ENCODE measurements at places on chromosomes 3 and 15.

- no peak for DNase-seq
These were observed 4.4 kb upstream of the PLSCR2 start for GRCh38 chr3:146473726-146474125.

GRCh38 chr3:53833053-53833645, 13.1 kb downstream of the CHDH start:
- no peak for DNase-seq

- no peak for DNase-seq
These were observed 15.3 kb downstream of the SPCS1 start for GRCh38 chr3:52721002-52721729.

- DNase-seq: peak; percentile 52
These were observed 37.6 kb upstream of the SLC22A13 start for GRCh38 chr3:38227989-38228388.

- peak; percentile 23 for DNase-seq
These were observed 204.4 kb upstream of the RASGRP1 start for GRCh38 chr15:38768970-38769369.

DNA sequence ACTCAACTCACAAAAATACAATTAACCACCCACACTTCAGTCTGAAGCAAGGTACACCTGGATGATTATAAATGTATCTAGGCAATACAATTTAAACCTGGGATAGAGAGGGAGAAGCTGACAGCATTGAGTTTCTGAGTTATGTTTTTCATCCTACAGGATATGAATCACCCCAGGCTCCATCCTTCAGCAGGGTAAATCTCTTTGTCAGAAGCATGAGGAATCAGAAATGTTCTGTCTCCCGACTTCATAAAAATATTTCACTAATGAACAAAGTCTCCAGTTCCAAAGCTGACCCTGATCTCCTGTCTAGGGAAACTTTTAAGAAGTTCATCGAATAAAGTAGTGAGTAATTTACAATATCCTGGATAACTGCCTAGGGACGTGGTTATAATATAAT, 25.5 kb upstream of the FRMD4B start:
- peak; percentile 68 for DNase-seq

DNA sequence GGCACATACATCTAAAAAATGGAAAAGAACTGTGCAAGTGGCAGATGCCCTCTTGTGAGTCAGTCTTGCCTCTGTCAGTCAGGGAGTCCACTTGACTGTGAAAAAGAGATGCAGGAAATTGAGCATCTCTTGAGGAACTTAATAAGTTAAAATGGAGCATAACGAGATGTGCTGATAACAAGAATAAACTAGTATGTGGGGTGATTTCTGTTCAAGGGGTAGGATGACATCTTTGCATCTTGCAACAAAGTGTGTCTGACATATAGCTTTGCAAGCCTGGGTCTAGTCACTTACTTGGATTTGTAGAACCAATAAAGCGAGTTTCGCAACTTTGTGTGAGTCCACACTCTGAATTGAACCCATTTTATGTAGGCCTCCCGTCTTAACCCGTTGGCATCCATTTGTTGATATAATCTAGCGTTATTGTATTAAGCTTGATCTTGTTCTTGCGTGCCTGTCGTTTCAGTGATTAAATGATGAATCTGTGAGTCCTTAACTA, 2.2 kb downstream of the USP3 start:
- DNase-seq: no peak

DNA sequence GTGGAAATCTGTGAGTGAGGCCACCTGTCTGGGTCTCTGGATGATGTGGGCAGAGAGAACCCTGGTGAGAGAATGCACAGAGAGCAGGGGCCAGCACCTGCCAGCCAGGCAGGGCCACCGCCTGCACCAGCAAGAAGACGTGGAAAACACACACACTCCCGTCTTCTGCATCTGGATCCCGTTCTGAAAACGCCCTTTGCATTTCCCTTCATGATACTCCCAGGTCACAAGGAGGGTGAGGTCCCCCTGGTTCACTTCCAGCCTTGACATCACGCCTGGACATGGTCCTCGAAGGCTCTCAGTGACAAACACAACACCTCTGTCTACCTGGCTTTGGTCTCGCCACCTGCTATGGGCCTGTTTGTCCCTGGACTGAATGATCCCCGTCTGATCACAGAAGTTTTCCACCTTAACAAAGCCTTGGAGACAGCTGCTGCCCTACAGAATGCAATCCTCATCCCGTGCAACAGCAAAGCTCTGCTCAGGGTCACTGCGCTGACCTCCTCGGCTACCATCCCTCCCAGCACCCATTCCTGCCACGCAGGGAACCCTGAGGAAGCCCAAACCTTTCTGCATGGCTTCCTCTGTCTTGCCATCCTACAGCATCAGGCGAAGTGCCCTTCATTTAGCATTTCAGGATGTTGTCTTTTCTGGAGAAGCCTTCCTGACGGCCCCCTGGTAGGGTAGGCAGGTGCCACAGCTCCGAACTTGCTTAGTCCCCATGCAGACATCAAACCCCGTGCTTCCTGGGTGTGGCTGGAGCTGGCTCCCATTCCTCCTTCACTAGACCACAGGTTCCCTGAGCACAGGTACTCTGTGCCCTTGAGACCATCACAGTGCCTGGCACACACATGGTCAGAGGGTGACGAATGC, 122.5 kb downstream of the ATP10A start:
- no peak for DNase-seq

DNA sequence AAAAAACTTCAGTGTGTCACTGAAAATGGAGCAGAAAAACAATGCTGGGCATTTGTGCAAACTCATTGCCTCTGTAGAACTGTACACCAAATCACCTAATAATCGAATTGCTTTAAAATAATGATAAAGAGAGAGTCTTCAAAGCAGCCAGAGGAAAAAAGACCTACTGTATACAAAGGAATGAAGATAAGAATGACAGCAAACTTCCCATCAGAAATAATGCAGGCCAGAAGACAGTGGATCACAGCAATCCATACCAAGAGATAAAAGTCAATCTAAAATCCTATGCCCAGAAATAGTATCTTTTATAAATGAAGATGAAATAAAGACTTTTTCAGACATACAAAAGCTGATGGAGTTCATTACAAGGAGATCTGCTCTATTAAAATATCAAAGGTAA, 134.7 kb upstream of the VEPH1 start:
- DNase-seq: no peak

- no peak for DNase-seq
These were observed 14.2 kb downstream of the DNAH1 start for GRCh38 chr3:52330194-52330805.

GRCh38 chr3:50165910-50166538, 10.9 kb downstream of the SEMA3F start:
- no peak for DNase-seq

GRCh38 chr3:15602146-15602536, 596 bp downstream of the BTD start:
- no peak for DNase-seq

GRCh38 chr3:123611082-123611481, 26.2 kb upstream of the HACD2 start:
- no peak for DNase-seq

DNA sequence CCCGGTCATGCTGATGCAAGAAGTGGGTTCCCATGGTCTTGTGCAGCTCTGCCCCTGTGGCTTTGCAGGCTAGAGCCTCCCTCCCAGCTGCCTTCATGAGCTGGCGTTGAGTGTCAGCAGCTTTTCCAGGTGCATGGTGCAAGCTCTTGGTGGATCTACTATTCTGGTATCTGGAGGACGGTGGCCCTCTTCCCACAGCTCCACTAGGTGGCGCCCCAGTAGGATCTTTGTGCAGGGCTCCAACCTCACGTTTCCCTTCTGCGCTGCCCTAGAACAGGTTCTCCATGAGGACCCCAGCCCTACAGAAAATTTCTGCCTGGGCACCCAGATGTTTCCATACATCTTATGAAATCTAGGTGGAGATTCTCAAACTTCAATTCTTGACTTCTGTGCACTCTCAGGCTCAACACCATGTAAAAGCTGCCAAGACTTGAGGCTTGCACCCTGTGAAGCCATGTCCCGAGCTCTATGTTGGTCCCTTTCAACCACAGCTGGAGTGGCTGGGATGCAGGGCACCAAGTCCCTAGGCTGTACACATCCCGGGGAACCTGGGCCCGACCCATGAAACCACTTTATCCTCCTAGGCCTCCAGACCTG, 238.4 kb upstream of the MDFIC2 start:
- peak; percentile 16 for DNase-seq

DNA sequence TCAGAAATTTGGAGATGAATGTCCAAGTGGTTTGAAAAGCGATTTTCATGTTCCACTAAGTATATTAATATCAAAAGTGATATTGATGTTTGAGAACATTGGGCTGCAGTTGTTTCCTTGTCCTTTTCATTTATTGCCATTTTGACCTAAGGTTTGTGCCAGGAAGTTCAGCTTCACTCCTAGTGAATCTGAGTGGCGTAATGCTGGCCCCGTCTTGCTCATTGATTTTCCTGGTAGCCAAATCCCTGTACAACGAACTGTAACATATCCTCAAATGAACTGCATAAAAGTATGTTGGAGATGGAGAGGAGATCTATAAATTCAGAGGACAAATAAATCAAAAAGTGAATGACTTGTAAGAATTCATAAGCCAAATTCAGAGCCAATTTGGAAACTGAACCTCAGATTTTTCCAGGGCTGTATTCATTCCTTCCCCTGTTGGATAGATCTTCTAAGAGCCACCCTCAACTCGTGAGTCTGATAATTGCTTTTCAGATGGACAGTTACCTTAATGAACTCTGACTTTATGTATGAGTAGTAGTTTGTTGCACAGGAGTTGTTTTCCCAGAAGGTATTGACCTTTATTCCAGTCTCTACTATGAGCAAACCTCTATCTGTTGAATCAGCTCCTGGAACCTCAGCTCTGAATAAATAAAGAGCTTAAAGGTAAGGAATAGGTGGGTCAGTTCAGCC, 72.8 kb downstream of the ITPR1 start:
- no peak for DNase-seq

DNA sequence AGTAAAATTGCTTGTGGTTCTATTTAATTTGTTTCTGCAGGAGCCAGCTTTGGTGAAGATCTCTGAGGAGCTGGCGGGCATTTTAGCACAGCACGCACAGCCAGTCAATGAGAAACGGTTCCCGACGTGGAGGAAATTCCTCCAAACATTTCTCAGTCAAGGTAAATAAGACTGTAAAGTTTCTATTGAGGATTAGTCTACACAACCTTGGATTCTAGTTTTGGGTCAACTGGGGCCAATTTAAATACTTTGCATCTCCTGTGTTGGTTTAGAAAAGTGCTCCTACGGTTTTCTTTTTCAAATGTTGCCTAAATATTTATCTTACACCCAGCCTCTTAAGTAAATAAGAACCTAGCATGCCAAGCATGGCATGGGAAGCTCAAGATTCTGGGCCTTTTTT, 104.0 kb upstream of the C15orf61 start:
- no peak for DNase-seq

DNA sequence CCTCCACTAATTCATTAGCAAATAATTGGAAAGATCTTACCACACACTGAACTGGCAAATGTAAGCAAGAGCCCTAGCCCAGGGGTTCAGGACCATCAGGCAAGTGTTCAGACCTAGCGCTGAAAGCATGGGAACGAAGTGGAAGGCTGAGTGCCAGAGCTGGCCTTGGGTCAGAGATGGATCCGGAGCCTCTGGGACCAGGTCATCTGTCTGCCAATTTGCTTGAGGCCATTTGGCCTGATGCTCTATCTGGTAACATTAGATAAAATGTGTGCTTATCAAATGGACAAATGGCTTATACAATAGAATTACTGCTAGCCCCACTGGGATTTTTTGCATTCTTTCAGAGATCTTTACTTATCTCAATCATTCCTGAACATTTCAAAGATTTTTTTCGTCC, 1.4 kb upstream of the TMC3 start:
- no peak for DNase-seq

DNA sequence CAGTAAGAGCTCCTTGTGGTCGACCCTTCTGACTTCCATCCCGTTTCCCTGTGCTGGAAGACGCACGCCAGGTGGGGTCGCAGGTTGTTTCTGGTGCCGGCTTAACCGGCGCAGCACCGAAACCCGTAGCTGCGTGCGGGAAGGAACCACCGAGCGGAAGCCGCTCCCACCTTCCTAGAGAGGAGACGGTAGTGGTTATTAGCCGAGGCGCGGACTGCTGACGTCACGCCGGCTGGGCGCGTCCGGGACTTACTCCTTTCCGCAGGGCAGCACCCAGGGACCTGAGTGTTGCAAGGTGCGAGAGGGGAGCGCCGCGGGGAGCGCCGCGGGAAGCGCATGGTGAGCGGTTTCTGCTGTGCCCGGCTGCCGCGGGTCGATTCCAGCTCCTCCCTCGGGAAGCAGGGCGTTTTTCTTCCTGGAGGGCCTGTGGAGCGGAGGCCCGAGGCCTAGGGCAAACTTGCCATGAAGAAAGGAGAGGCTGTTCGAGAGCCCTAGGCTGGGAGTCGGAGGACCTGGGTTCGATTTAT, at the start of gene ZNF501:
TSS of gene ZNF501 (plus strand) at position 252 of the 527 bp plus-strand sequence. CDS start 4,787 bp downstream, outside the sequence.
- peak; percentile 97 for DNase-seq

- DNase-seq: no peak
These were observed 60.5 kb downstream of the HCN4 start for GRCh38 chr15:73308305-73308704.

DNA sequence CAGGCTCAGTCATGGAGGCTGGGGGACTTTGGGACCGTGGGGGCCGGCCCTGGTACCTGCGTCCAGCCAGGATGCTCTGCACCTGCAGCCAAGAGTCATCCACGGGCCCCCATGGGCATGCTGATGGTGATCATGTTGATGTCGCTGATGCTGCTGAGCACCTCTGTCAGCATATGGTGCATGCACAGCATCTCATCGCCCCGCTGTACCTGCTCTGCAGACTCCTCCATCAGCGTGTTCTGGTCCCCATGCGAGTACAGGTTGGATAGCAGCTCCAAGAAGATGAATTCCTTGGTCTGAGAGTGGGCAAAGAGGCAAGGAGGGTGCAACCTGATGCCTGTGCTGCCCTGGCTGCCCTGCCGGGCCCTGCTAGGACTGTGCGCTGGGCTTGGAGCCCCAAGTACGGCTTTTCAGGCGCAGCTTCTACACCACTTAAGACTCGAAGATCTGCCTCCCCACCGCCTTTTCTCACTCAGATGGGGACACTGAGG, 7.2 kb downstream of the RPS17 start:
- DNase-seq: no peak

DNA sequence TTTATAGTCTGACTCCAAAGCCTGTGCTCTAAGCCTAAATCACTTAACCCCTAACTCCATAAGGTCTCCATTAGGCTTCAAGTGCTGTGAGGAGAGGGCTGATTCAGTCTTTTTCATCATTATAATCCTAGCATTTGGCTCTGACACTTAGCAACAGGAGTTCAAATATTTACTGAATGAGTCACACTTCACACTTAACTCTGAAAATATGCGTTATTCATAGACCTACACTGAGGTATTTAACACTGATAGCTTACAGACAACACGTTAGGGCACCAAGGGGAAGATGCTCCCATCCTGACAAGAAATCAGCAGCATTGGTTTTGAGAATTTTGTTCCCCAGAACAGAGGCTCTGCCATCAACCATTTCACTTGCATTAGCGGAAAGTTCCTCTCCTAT, 53.5 kb downstream of the MSL2 start:
- DNase-seq: peak; percentile 15

GRCh38 chr15:29789871-29790270, 32.4 kb downstream of the TJP1 start:
- DNase-seq: no peak

- peak; percentile 80 for DNase-seq
These were observed 3.7 kb downstream of the IGF2BP2 start for GRCh38 chr3:185820973-185821758.
